ENCODE measurements at places on chromosomes 4 and X.

DNA sequence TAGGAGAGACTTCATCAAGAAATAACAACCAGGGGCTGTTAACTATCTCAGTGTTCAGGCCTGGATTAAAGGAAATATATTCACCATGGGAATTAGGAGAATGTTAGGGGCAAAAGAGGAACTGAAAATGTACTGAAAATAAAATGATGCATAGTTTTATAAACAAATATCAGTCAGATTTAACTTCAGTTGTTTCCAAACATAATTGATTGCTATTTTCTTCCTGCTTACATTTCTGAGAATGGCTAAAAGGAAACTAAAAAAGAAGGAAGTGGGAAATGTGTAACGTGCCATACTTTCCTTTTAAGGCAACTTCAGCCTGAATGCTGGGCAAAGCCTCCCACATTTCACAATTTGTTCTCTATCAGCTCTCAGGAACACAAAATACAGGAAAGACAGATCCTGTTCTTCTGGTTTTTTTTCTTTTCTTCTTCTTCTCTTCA is 178.1 kb downstream of the MAML3 start:
- DNase-seq: no peak

GRCh38 chr4:14254926-14255325 is 627.4 kb upstream of the BOD1L1 start:
- DNase-seq: no peak

DNA sequence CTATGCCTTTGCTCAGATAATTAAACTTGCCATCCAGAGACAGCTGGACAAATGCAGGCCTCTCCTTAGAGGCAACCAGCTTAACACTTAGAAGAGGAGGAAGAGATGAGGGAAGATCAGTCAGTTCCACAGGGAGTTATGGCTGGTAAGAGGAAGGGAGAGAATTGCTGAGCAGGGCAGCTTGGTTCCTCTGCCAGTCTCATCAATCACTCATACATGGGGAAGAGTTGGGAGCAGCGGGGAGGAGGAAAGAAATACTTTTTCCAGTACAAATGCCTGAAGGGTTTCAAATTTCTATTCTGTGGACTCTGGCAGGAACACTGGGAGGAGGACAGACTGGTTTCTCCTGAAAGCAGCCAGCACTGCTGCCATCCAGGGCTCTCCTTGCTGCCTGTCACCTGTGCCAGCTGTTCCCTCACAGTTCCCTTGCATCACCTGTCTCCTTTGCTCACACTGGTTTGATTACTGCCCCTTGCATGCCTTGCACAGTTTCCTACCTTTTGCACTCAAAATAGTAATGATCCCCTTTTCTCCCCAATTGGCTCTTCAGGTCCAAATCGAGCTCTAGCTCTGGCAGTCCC is 59.5 kb downstream of the PGRMC2 start:
- no peak for DNase-seq

GRCh38 chr4:33045334-33045733 is 2325.2 kb downstream of the PCDH7 start:
- DNase-seq: no peak

DNA sequence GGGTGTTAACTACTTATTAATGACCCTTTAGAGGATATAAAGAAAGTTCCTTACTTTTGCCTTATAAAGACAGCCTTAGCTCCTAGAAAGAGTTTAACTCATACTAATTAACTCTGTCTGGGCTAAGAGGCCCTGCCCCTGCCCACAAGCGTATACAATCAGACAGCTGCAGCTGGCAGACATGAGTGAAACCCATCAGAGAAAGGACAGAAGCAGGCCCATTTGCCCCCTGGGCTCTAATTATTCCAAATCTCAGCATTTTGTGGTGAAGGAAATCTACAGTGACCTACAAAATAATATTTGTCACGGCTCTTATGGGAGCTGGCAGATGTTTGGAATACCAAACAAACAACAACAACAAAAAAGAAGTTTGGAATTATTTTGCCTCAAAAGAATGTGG is 71.8 kb downstream of the CHRDL1 start:
- DNase-seq: no peak

DNA sequence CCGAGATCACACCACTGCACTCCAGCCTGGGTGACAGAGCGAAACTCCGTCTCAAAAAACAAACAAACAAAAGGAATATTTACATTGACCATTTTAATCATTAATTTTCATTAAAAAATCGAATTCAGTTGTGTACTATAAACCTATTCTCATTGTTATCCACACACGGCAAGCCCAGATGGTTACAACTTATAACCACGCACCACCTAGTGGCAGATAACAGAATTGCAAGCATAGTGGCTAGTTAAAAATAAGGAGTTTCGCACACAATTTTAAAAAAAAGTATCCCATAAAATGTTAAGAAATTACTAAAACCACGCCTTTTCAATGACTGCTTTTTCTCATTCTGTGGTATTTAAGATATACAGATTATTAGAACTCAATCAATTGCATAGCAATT is 25.4 kb downstream of the MBNL3 start:
- DNase-seq: no peak

- DNase-seq: no peak
These were observed 205.5 kb downstream of the PPP3CA start for GRCh38 chr4:101141855-101142254.

- no peak for DNase-seq
These were observed 64.7 kb upstream of the UBQLN2 start for GRCh38 chrX:56498756-56499155.

DNA sequence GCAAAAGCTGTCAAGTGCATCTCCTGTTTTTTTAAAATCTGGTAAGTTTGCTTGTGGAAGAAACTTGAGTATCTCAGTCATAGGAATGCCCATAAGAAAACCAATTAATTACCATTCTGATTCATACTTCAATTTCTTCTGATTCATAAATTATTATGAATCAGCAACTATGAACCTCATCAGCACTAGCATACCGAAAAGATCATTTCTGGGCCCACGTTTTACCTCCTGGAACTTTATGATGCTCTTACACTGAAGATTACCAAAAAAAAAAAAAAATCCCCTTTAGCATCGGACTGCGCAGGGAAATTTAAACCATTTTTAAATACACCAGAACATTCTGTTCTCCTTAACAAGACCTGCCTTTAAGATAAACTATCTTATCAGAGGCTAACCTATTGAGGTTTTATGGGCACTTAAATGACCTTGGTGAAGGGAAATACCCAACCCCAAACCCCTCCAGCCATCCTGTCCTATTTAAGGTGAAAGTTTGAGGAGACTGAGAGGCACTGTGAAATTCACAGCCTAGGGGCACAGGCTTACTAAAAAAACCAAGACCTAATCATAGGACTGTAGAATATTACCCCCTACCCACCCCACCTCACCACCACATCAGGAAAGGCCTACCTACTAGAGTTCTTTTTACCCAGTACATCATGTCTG is 38.2 kb upstream of the ABCG2 start:
- DNase-seq: no peak

DNA sequence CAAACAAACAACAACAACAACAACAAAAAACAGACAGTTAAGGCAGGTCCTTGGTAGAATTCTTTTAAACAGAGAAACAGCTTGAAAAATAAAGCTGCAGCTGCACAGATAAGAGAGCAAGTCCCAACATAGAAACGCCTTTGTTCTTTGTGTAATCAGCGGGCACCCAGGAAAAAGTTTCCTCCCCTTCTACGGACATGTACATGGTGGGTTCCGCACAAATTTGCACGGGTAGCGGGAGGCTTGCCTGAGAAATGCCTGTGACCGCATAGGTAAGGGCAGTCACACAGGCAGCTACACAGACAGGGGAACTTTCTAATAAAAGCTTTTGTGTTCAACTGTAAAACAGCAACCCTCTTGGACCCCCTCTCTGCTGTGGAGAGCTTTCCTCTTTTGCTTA is 25.7 kb upstream of the CT47A1 start:
- no peak for DNase-seq

- DNase-seq: no peak
These were observed 331.9 kb downstream of the DCTD start for GRCh38 chr4:182585321-182585720.

- no peak for DNase-seq
These were observed 2.1 kb upstream of the ZMYM3 start for GRCh38 chrX:71256051-71256450.

DNA sequence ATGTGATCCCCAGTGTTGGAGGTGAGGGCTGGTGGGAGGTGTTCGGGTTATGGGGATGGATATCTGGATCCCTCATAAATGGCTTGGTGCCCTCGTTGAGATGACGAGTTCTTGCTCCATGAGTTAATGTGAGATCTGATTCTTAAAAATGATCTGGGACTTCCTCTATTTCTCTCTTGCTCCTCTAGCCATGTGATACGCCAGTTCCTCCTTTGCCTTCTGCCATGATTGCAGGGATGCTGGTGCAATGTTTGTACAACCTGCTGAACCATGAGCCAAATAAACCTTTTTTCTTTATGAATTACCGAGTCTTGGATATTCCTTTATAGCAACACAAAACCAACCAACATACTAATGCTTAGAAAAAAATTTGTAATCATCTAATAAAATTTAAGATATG is 56.6 kb downstream of the STAP1 start:
- no peak for DNase-seq

- DNase-seq: no peak
These were observed 1574.5 kb upstream of the TENM3 start for GRCh38 chr4:180668732-180669131.

GRCh38 chrX:34631479-34632220 is 25.4 kb downstream of the TMEM47 start:
- DNase-seq: no peak

DNA sequence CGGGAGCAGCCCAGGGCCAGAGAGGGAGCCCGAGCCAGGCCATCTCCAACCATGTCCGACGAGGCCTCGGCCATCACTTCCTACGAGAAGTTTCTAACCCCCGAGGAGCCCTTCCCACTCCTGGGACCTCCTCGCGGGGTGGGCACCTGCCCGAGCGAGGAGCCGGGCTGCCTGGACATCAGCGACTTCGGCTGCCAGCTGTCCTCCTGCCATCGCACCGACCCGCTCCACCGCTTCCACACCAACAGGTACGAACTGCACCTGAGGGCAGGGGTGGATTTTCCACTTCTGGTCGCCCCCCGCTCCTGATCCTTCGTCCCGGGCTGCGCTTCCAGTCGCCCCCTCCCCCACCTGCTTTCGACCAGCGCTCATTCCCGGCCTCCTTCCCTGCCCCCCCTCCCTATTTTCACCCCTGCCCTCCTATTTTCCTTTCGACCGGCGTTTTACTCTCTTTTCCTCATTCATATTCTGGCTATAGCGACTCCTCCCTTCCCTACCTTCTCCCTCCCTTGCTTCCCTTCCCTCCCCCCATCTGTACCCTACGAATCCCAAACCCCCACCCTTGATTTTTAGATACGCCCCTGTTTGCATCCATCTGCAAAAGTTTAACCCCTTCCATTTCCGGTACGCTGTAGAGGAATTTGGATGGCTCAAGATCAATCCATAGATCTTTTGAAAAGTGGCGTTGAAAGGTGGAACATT is 633 bp downstream of the FAM199X start:
- DNase-seq: no peak

GRCh38 chr4:6227412-6228157 is 27.2 kb upstream of the JAKMIP1 start:
- DNase-seq: no peak

DNA sequence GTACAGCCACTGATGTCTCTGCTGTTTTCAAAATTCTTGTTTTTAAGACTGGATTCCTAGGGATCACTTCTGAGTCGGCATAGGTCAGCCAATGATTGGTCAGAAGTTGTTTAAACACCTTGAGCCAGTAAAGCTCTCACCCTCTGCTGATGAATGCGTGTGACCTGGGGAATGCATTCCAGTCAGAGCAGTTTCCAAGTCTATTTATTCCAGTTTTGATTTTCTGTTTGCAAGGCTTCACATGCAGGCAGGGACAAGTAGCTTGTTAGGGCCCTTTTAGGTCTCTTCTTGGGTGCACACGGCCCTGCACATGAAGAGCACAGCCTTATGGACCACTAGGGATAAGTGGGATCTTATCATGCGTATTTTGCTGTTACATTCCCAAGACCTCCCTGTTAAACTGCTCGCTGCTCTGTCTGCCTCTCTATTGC is 47.0 kb downstream of the KLHL15 start:
- no peak for DNase-seq

DNA sequence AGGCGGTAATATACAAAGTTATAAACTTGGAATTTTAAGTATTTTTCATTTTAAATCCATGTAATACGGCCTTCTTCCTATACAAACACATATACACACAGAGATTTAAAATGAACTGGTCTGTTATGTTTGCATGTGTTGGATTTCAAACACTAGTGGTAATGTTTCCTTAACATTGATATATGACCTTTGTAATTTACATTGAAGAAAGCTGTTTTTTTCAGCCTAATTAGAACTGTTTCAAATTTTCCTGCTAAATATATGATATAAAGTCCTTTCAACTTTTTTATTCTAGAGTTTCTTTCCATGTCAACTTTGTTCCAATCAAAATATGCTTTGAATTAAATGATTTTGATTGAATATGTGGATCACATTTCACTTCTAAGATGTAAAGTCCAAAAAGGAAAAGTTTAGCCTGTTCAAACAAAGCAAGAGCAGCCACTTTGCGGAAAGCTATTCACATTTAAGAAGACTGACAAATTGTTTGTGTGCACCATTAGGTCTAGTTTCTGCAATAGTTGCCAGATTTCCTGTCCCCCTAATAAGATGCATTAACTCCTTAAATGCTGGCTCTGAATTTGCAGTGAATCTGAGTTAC is 226.0 kb upstream of the MAB21L2 start:
- no peak for DNase-seq

DNA sequence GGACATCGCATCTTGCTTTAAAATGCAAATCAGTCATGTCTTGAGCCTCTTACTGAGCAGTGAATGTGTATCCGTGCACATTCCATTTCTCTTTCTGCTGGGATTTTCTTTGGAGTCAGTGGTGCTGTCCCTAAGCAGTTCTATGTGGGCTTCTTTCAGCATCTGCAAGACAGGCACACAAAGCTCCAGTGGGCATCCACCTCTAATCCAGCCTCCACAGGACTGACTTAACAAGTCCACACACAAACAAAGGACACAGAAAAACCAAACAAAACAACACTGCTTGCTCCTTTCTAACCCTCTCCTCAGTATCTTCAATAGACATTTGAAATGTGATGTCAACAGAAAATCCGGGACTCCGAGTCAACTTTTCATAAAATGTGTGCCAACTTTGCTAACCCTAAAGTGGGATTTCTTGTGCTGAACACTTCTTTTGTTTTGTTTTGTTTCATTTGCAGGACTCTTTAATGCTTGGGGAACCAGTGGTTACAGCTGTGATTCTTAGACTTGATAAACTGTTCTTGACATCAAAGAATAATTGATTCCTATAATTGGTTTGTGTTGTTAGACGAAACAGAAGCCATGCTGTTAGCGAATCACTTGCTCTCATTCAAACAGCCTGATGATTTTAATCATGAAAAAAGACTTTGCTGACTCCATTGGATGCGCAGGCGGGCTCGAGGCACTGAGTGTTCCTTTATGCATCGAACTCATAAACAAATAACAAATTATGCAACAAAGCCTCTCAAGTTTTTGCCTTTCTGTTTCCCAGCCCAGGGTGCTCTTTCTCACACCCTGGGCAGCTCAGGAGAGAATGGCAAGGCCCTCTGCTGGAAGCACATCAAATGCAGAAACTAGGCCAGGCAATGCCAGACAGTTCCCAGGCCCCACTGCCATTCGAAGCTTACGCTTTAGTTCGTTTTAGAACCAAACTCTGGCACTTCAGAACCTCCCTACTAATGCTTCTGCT is 20.1 kb downstream of the ETNPPL start:
- DNase-seq: no peak

- DNase-seq: no peak
These were observed 106.1 kb downstream of the WWC2 start for GRCh38 chr4:183205193-183205592.

All from liver (tissue), 10 donors.